WERI-Rb-1 (cell line): ENCODE measurements at places on chromosomes 16 and 17.

- no peak for DNase-seq
Measured at GRCh38 chr16:73515616-73516015, 467.7 kb upstream of the ZFHX3 start.

GRCh38 chr16:12215277-12216105 is 239.0 kb downstream of the SNX29 start:
- peak; percentile 19 for DNase-seq

- DNase-seq: no peak
Measured at GRCh38 chr17:11564589-11565380, 33.5 kb upstream of the DNAH9 start.

DNA sequence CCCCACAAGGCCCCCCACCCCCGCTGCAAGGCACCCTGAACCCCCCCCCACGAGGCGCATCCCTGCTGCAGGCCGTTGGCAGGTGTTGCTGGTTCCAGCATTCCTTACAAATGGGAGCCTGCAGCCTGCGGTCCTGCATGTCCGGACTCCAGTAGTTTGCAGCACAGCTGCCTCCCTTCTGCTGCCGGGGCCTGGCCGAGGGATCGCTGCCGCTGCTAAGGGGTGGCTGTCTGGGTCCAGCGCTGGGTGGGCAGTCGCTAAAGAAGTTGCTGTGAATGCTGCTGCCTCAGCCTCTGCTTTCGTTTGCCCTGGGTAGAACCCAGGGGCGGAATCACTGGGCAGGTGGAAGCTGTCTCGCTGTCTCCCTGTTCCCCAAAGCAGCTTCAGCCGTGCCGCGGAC is 11.8 kb downstream of the UTS2R start:
- no peak for DNase-seq

GRCh38 chr17:8799570-8800212 is 526 bp upstream of the MFSD6L start:
- DNase-seq: no peak

DNA sequence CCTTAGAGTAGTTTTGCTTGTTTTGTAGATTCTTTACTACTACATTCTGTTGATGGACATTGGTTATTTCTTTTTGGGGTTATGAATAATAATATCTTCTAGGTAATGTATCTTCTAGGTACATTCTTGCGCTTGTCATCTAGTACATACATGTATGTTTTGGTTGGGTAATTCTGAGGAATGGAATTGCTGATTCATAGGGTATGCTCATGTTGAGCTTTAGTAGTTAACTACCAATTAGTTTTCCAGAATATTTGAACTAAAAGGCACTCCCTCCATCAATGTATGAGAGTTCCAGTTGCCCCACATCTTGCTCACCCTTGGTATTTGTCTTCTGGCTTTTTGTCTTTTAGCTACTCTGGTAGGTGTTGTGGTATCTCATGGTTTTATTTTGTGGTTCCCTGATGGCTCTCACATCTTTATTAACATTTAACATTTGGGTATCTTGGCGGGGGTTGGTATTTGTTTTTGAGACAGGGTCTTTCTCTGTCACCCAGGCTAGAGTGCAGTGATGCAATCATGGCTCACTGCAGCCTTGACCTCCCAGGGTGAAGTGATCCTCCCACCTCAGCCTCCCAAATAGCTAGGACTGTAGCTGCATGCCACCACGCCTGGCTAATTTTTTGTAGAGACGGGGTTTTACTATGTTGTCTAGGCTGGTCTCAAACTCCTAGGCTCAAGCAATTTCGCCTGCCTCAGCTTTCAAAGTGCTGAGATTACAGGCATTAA is 47.1 kb downstream of the SLC6A4 start:
- no peak for DNase-seq

GRCh38 chr17:50169121-50169764 is 3.4 kb downstream of the SGCA start:
- DNase-seq: peak; percentile 83

DNA sequence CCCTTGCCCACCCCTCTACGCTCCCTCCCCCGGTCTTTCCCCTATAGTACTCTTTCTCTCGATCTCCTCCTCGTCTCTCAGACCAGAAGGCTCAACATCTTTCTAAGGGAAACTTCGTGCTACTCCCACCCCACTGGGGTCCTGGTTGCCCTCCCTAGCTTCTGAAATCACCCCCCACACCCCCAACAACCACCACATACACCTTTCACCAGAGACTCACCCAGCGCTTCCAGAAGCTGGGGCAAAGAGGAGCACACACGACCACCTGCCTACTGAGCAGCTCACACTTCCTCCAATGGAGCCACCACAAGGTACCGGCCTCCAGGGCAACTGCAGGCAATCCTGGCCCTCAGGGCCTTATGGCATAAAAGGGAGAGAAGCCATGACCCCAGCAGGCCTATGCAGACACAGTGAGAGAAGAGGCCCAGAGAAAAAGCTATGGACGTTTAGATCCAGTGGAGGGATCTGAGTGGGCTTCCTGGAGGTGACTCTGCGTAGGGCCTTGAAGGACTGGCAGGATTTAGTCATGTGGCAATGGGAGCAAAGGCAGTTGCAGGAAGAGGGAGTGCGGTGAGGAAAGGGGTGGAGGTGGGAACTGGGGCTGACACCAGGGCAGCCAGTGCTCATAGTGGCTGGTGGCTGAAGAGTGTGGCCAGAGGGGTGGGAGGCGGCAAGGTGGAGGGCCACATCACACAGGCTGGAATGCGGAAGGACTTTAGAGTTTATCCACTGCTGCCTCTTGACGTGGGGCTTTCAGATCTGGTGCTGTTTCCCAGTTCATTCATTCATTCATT is 12.1 kb upstream of the TMEM92 start:
- peak; percentile 5 for DNase-seq

GRCh38 chr17:43927060-43927864 is 15.0 kb downstream of the PPY start:
- DNase-seq: peak; percentile 63

DNA sequence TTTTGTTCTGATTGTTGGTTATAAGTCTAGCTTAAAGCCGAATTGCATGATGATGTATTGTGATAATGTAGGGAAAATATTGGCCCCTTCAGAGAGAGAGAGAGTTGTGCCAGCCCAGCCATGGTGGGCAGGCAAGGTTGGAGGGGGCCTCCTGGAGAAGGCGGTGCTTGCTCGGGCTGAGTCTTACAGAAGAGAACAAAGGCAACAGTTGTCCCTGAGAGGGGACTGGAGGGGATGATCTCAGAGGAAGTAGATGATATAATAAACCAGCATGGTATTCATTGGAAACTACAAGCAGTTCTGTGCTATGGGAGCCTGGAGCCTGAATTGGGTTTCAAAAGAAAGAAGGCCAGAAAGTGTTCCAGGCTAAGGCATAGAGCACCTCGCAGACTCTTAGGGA is 173.8 kb downstream of the RPTOR start:
- DNase-seq: no peak

DNA sequence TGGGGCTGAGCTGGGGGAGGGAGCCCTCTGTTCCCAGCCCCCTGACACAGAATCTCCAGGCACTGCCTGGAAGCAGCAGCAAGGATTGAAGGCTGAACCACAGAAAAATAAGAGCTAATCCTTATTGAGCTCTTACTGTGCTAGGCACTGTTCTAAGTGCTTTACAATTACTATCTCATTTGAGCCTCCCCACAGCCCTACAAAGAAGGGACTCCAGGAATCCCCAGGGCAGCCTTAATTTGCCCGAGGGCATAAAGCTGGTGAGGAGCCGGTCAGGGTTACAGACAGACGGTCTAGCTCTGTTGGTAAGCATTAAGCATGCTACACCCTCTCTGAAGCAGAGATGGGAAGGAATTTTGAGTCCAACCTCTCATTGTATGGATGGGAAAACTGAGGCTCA is 7.0 kb downstream of the SAMD14 start:
- no peak for DNase-seq

GRCh38 chr17:76219670-76220383 is 20.5 kb downstream of the RNF157 start:
- no peak for DNase-seq

DNA sequence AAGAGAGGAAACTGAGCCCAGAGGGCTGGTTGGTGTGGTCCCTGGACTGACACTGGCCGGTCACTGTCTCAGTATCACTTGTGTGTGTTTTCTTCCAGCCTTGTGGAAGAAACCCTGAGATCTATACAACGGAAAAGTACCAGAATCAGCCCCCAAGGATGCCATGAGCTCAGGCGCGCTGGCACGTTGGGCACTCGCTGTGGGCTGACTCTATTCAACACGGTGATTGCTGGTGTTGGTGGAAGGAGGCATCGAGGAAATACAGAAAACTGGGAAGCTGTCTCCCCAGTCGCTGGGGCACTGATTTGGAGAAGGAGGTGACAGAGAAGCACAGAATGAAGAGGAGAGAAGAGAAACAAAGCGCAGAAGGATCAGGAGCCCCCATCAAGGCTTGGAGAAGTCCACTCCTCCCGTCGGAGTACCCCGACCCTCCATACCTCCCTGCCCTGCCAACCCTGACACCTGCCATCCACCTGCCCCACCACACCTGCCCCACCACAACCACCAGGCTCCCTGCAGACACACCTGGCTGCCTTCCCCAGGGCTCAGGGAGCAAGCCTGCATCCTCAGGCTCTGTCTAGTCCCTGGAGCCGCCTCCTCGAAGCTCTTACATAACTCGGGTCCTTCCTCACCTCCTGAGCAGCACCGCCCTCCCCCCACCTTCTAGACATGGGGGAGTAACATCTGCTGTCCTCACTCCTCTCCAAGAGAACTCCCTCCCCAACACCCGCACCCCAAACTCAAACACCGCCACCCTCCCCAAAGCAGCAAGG is 66.5 kb downstream of the RBFOX3 start:
- DNase-seq: no peak

DNA sequence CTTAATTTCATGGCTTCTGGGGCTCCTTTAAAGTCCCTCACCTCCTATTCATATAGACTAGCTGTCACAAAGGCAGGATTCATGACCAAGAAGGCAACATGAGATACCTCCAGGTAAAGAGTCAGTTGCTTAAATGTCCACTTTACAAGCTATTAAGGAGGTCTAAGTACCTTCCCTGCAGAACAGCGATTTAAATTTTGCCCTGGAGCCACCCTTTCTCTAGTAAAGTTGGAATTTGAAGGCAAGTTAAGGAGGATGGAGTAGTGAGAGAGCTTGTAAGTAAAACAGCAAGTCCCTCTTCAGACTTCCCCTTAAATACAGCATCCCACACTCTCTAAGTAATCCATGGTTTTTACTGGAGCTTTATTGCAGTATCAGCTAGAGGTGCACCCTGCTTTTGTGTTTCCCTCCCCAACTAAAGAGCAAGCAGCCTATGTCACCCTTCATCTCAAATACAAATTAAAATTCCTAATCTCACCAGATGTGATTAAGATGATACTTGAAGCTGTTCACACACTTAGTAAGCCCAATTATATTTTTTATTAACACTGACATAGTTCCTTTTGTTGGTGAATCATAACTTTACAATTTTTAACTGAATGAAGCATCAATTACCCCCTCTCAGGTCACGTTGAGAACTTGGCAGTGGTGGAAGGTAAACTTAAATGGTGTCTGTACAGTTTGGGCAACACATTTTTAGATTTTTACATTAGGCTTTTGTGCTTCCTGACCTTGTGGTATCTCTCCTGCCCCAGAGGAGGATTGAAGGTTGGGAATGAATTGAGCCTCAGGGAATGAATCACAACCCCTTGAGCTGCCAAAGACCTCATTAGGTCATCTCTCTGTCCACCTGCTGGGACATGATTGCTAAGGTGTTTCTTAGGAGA is 108.9 kb downstream of the TANGO6 start:
- DNase-seq: no peak

GRCh38 chr16:81718637-81719036 is 60.5 kb upstream of the PLCG2 start:
- DNase-seq: no peak

GRCh38 chr16:63717806-63718205 is 1404.1 kb downstream of the CDH11 start:
- no peak for DNase-seq

GRCh38 chr17:5841862-5842261 is 228.3 kb upstream of the WSCD1 start:
- no peak for DNase-seq

DNA sequence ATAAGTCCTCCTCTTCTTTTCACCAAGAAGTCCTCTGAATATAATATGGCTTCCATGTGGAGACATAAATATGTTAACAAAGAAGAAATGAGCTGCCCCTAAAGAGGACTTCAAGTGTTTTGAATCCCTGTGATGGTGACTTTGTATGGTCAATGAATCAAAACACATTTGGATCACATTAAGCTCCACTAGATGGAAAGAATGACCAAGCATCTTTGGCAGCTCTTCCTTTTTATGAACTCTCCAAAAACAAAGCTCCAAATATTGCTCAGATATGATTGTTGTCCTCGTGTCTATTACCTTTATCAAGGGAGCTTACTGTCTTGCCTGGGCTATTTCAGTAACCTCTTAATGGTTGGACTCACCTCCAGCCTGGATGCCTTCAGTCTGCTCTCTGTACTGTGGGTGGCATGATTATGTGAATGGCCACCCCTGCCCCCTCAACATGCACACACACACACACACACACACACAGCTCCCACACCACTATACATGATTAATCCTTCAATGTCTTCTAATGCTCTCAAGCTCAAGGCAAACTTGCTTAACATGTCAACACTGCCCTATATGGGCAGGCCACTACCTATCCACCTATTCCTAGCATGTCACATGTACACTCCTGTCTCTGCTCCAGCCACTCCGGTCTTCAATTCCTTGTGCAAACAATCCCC is 346.6 kb upstream of the SALL1 start:
- no peak for DNase-seq

DNA sequence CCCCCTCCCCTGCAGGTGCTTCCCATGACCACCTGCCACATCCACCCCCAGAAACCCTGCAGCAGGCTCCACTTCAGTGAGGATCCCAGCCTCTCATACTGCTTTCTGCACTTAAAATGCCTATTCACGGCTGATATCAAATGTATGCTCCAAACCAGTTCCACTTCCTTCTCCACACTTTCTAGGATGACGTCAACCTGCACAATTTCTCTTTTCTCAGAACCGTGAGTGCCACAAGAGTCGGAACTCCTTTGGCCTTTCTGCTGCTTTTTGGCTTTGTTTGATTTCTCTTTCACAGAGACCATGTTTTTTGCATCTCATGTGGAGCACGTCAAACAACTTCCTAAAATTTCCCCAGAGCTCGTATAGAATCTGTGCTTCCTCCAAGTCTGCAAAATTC is 378.8 kb upstream of the TNRC6C start:
- no peak for DNase-seq

- DNase-seq: no peak
Measured at GRCh38 chr16:49932434-49932833, 76.5 kb upstream of the ZNF423 start.
